ENCODE measurements at places on chromosomes 1 and 21. TPM values are rescaled to one million over a fixed set of nuclear protein-coding genes. Genes with fewer than 3 reads are reported as not detected.

NES gene
- 124 TPM for total RNA-seq

SLC22A15 gene
- total RNA-seq = 12.9 TPM

MYOG gene
- not detected for total RNA-seq

WDR77 gene
- total RNA-seq = 34.9 TPM

AMY1B gene
- total RNA-seq = not detected

TINAGL1 gene
- total RNA-seq = 124 TPM

KCNK2 gene
- total RNA-seq = not detected

GBP7 gene
- total RNA-seq = not detected

IGSF9 gene
- 0.64 TPM for total RNA-seq

PDZK1 gene
- 0.41 TPM for total RNA-seq

IVNS1ABP gene
- total RNA-seq = 148 TPM

ZNF644 gene
- total RNA-seq = 55.0 TPM

TTC39A gene
- total RNA-seq = 0.26 TPM

AGT gene
- total RNA-seq = 0.13 TPM

OR10Z1 gene
- total RNA-seq = not detected

COL11A1 gene
- total RNA-seq = 0.13 TPM

PADI2 gene
- 30.7 TPM for total RNA-seq

HDGF gene
- 87.8 TPM for total RNA-seq

FAM72A gene
- total RNA-seq = 7.3 TPM
